ENCODE measurements at places on chromosomes 16 and 17. TPM values are rescaled to one million over a fixed set of nuclear protein-coding genes. Genes with fewer than 3 reads are reported as not detected.

SPNS2 gene
- polyA plus RNA-seq, result not detected

MIF4GD gene
- 65.4 TPM for polyA plus RNA-seq

CD300LB gene
- not detected for polyA plus RNA-seq

EME2 gene
- polyA plus RNA-seq, result 10.1 TPM

RRAD gene
- 9.3 TPM for polyA plus RNA-seq

KRTAP3-1 gene
- polyA plus RNA-seq, result not detected

TAF1C gene
- polyA plus RNA-seq, result 49.3 TPM

EME1 gene
- 16.9 TPM for polyA plus RNA-seq

KRTAP2-3 gene
- 0.39 TPM for polyA plus RNA-seq

RNF222 gene
- not detected for polyA plus RNA-seq

STAC2 gene
- 0.08 TPM for polyA plus RNA-seq

TNFRSF17 gene
- 0.08 TPM for polyA plus RNA-seq

OSGIN1 gene
- polyA plus RNA-seq, result 4.8 TPM

DPEP1 gene
- polyA plus RNA-seq, result 0.05 TPM

MAPK7 gene
- 19.1 TPM for polyA plus RNA-seq

CLCN7 gene
- 22.7 TPM for polyA plus RNA-seq

DNA sequence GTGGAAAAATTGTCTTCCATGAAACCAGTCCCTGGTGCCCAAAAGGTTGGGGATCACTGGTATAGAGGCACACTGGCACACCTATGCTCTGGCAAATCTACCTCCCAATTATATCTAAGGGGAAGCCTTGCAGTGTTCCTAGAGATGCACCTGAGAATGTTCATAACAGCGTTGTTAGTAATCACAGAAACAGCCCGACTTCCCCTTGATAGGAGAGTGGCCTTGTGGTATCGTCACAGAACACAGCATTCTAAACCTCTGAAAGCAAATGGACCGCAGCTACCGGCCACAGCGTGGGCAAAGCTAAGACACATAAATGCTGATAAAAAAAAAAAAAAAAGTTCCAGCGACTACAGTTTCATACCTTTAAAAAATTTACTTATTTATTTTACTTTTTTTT is 39.1 kb upstream of the ADGRG1 start:
- DNase-seq, result no peak

DNA sequence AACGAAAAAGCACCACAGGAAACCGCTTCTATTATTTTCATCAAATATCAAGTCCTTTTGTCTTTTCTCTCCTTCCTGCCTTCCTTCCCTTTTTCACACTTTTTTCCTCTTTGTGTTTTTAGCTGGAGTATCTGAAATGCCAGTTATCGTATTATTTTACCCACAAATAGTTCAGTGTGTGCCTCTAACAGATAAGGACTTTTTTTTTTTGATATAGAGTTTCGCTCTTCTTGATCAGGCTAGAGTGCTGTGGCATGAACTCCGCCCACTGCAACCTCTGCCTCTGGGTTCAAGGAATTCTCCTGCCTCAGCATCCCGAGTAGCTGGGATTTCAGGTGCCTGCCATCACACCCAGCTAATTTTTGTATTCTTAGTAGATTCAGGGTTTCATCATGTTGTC is 10.7 kb downstream of the DNAAF1 start:
- no peak for DNase-seq

DNA sequence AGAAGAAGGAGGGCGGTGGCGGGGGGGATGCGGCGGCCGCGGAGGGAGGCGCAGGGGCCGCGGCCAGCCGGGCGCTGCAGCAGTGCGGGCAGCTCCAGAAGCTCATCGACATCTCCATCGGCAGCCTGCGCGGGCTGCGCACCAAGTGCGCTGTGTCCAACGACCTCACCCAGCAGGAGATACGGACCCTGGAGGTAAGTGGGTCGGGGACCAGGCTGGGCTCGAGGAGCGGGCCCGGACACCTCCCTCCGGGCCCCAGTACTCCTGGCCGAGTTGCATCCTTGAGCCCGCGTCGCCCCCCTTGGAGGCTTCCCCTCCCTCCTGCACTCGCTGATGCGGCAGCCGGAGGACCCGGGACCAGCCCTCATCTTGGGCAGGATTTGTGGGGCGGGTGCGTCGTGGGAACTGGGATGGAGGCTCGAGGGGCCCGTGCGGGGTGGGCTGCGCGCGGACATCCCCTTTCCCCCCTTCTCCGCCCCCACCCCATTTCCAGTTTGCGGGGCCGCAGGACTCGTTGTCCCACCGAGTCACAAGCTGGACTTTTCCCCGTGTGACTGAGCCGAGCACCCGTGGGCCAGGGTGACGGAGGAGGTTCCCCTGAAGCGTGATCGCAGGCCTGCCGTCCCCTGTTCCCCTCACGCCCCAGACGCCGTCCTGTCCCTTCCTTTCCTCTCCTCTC is 572 bp downstream of the KSR1 start:
- peak; percentile 54 for DNase-seq

- no peak for DNase-seq
These were observed 1.5 kb downstream of the THOC6 start for GRCh38 chr16:3025032-3026002.

DNA sequence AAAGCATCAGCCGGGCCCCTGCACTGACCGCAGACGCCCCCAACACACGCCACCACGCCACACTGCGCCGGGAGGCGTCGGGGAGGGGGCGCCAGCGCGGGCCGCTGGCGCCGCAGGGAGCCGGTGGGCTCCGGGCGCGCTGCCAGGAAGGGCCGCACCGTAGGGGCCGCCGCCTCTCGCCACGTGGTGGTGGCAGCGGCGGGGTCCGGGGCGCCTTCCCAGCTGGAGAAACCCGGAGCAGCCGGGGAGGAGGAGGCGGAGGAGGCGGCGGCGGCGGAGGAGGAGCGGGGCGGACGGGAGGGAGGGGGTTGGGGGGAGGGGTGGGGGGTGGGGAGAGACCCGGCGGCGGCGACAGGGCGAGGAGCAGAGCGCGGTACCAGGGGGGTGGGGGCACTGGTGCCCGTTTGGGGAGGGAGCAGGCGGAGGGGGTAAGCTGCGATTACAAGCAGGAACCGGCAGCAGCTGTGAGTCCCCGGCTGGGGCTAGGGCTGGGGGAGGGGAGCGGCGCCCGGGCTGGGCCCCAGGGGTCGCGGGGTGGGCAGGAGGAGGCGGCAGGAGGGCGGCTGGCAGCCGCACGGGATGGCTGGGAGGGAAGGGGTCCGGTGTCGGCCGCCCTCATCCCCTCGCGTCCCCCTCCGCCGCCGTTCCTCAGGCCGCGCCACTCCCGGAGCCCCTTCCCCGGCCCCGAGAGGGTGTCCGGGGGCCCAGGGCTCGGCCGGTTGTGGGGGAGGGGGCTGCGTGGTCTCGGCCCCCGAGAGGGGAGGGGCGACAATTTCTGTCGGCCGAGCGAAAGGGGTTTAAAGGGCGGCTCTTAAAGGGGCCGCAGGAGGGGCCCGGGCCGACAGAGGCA is at the start of gene TBKBP1:
TSS of gene TBKBP1 (plus strand) at position 431 of the 850 bp plus-strand sequence. CDS start 1,952 bp downstream, outside the sequence.
- peak; percentile 99 for DNase-seq

DNA sequence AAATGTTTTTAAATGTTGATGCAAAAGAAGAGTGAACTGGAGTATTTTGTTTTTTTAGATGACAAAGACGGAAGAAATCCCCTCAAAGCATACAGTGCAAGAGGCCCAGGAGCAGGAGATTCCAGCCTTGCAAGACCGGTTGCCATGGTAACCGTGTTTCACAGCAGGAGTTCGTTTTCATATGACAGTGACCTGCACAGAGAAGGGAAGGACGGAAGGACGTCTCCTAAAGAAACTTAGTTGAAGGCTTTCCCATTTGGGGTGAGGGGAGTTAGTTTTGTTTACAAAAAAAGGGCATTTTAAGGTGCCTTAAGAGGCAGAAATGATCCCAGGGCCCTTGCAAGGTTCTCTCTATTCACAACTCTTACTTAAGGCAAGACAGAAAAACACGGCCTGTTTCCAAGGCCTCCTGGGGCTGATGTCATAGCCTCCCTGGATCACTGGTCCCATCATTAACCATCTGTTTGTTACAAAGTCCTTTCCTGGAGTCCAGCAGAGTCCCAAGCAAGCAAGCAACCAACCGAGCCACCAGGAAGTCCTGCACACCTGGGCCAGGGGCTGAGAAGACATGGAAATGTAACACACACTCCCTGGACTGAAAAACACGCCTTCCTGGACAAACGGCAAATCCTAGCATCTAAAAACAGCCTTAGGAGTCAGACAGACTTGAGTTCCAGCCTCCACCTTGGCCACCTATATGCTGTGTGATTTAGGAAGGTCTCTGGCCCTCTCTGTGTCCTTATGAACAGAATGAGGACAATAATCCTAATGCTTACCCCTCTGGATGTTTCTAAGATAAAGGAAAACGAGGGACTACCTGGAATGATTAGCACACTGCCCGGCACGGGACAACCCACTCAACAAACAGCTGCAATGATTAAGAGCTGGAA is 30.3 kb upstream of the RPH3AL start:
- peak; percentile 73 for DNase-seq

DNA sequence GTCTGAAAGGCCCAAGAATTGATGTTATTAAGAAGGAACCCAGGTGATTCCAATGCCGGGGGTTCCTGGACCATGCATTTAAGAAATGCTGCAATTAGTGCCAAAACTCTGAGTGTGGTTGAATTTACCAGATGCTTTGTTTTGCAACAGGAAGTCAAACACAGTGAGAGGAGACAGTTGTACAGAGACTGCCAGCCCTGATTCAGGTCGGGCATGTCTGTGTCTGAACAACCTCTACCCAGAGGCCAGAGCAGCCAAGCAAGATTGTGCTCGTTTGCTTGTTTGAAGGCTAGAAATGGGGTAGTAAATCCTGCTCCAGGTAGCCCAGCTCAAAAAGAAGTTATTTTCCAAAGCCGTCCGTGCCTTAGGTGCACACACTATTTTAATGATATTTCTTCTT is 412.4 kb upstream of the ERCC4 start:
- DNase-seq, result no peak

DNA sequence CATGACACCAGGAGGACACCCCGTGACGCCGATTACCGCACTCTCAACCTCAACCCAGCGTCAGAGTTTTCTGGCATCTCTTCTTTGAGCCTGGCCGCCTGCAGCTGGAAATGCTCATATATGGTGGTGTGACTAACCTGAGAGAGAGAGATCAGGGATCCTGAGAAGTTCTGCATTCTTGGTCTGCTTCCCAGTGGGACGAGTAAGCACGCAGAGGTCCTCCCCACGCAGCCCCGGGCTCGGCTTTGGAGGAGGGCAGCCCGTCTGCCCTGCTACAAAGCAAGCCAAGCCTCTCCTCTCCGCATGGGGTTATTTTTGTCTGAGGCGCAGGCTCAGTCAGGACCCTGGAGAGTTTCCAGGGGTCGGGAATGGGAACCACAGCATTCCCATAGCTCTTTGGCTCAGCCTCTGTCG is 16.5 kb downstream of the CRISPLD2 start:
- DNase-seq, result peak; percentile 42

DNA sequence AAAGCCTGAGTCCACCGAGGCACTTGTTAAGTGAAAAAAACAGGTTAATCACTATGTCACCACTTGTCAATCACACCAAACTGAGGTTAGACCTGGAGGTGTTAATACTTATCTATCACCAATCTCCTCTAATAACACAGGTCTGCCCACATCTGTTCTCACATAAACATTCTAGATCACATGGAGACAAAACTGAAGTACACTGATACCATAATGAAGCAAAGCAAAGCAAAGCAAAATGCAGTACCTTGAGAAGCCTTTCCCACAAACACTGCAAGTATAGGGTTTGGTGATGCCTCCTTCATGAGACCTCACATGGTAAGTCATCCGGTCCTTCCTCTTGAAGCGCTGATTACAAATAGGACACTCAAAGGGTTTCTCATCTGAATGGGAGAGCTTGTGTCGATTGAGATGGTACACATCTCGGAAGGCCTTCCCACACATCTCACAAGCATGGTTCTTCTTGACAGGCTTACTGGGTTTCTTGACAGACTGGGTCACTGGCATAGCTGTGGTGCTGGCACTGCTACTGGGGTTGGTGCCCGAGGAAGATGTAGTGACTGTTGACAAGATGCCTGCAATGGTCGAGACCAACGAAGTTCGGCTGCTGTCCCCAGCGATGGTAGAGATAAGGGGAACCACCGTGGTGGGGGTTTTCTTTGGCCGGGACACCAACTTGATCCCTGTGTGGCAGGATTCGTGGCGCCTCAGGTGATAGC is 5.4 kb downstream of the VEZF1 start:
- no peak for DNase-seq

- no peak for DNase-seq
These were observed 117.3 kb upstream of the CACNG5 start for GRCh38 chr17:66717641-66718058.

Measured in SK-N-SH (cell line).